ENCODE measurements at places on chromosomes 6 and 20.

- no peak for DNase-seq
Observed at GRCh38 chr20:32516583-32517517, 68.3 kb downstream of the NOL4L start.

- DNase-seq: peak; percentile 85
Observed at GRCh38 chr6:82217018-82217586, 30.4 kb downstream of the IBTK start.

GRCh38 chr20:33811776-33812151 is 616 bp downstream of the CHMP4B start:
- DNase-seq: no peak

DNA sequence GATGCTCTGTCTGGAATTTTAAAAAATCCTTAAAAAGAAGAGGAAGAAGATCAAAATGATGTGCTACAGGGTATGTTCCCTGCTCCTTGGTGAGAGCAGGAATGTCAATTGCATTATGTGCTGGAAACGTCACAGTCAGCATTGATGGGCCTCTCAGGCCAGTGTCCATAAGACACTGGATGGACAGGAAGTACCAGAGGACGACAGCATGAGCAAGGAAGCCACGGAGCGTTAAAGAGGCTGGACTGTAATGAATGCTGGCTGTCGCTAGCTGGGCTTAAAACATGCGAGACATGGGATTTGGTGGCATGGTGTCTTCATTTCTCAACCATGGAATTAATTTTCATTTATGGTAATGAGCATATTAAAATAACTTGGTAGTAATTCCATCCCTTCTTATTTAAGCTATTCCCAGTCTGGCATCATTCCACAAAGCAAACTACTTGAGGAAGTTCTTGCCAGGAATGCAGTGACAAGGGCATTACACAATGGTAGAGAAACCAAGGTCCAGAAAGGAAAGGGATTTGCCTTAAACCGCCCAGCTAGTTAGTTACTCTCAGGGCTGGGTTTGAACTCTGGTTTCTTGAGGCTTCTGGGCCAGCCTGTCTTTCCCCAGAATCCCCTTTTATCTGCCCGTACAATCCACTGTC is 166.6 kb upstream of the SOX4 start:
- no peak for DNase-seq

DNA sequence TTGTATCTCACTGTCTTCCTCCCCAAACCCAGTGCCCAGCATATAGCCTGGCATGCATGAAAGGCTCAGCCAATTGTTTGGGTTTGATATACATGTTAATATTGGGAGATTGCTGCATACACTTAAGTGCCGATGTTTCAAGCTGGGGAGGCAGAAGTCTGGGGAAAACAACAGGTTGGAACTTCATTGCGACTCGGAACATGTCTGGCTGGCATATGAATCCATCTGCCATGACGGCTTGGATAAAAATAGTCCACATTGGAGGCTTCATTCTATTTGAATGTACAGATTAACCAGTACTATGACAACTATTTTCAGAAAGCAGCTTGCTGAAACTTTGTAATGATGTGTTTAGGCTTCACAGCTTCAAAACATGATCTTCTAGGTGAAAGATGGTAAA is 261.0 kb downstream of the CDH26 start:
- DNase-seq: no peak

GRCh38 chr6:74115674-74116073 is 419.7 kb downstream of the CD109 start:
- no peak for DNase-seq

DNA sequence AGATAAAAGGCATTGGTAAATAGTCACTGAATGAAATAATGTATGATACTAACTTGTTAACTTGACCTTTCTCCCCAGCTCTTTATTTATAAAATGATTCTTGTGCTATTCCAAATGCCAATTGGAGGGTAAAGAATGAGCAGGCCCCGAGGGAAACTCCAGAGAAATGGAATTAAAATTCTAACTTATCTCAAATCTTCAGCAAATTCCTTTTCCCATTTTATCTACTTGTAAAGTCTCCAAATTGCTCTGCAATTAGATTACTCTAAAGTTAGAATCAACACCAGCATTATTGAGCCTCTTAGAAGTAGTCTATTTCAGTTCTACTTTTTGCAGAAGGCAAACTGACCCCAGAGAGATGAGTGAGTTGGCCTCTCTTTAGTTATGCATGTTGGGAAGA is 165.9 kb upstream of the PREP start:
- no peak for DNase-seq
